Karpas-422 (cell line): ENCODE measurements at places on chromosomes 16 and 17. TPM values are rescaled to one million over a fixed set of nuclear protein-coding genes. Genes with fewer than 3 reads are reported as not detected.

Gene PPP1R27
- total RNA-seq = 0.25 TPM in 1 of 2 replicates, not detected in the other

- no peak for DNase-seq
These were observed 12.7 kb downstream of the FCSK start for GRCh38 chr16:70467113-70467512.

Gene PRSS21
- not detected in 2 replicates for total RNA-seq

Gene KRTAP4-4
- not detected in 2 replicates for total RNA-seq

Gene CX3CL1
- total RNA-seq = not detected in 2 replicates

Gene FNDC8
- total RNA-seq = not detected in 2 replicates

Gene ZC3H7A
- 28.4 and 54.9 TPM in 2 replicates for total RNA-seq

DNA sequence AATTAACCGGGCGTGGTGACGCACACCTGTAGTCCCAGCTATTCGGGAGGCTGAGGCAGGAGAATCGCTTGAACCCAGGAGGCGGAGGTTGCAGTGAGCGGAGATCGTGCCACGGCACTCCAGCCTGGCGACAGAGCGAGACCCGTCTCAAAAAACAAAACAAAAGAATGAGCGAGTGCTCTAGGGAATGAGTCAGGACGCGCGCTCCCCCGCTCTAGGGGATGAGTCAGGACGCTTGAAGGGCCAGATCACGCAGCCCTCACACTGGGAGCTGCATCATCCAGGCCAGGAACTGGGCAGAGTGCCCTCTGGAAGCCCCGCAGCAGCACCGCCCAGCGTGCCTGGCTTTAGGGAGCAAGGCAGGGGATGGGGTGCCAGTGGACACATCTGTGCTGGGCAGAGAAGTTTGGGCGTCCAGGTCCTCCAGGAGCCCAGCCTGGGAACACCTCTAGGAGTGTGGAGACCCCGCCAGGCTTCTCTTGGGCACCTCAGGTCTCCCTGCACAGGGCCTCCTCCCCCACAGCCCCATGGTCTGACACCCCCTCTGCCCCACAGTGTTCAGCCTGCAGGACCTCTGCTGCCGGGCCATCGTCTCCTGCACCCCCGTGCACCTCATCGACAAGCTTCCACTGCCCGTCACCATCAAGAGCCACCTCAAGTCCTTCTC is 3.9 kb upstream of the WFIKKN1 start:
- DNase-seq = no peak

DNA sequence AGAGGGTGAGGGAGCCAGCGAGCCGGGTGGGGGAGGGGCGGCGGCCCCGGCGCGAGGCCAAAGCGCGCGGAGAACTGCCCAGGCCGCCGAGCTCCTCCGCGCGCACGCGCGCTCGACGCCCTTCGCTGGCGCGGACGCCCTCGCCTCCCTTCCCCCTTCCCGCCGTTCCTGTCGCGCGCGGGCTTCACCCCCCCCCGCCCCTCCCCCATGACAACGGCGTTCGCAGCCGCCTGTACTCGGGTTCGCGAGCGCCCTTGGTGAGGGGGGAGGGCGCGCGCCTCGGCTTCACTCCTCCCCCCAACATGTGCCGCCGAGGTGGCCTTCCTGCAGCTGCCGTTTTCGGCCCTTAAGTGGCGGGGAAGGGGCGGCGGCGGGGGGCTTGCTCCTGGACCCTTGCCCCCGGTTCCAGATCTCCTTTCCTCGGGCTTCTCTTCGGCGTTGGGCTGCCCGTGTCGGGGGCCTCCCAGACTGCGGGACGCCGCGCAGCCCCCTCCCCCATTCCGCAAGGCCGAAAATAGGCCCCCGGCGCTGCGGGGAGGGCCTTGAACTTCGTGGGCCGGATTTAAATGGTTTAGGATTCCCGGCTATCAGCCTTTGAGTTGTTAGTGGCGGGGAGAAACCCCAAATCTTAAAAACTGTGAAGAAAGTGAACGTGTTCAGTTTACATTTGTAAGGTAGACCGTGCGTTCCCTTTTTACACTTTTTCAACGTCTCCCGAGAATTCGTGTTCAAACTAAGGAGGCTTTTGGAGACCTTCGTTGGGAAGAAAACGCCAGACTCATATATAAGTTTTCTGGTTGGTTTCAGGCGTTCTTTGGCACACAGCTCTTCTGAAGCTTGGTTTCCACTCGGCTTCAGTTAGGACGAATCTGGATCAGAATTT is 653 bp downstream of the SRRM2 start:
- DNase-seq = peak; percentile 92

DNA sequence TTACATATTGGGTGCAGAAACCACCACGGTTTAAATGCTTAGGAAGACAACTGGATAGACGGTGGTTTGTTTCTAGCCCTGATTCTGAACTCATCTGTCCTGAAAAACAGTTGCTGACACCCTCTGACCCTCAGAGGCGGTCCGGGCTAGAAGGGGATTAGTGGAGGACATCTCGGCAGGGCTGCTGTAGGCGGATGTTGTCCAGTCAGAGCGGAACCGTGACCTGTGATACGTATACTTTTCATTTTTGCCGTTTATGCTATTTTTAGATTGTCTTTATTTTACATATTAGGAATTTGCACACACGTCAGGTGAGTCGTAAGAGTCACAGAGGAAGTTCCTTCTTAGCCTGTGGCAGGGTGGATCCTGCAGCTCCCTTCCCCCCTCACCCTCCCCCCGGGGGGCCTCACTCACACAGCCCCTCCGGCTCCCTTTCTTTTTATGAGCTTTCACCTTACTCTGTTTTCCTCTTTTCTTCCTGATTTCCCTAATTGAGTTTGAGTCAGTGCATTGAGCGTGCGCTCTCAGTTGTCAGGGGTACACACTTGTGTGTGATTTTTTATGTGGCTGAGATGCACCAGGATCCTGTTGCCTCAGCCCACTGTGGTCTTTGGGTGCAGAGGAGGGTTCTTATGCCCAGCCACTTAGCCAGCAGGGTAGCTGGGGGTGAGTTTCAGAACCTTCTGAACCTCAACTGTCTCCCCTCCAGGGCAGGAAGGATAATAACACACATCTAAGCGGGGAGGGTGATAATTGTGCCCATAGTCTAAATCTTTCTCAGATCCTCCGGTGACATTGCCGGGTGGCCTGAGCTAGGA is 211.1 kb upstream of the CHMP6 start:
- peak; percentile 95 for DNase-seq

- DNase-seq = peak; percentile 94
These were observed 40.2 kb upstream of the PLCG2 start for GRCh38 chr16:81738783-81739496.

DNA sequence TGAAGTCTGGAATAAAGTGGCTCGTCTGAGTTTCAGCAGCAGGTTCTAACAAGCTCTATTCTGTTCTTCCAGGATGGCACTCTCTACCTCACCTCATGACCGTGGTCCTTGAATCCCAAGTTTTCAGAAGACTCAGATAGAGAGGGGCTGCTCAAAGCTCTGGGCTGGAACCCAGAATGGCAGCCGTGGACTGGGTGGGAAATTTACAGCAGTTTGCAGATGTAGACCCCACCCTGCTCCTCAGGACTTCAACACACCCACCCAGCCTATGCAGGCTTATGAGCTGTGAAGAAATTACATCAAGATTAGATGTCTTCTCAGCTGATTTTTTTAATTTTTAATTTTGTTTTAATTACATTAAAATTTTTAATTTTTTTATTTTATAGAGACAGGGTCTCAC is 59.4 kb downstream of the METRNL start:
- DNase-seq = no peak

DNA sequence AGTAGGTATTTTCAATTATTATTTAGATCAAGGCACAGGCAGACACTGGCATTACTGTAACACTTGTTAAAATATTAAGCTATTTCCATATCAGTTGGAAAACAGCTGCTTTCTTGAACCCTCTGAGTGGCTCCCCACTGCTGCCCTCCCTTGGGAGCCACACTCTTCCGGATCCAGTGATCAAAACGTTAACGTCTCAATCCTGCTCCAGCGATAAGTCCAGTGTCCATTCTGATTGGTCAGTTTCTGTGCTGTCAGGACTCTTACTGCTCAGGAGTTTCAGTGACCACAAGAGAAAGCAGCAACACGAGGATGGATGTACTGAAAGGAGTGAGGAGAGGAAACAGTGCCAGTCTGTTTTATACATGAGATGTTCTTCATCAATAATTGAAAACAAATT is 13.8 kb upstream of the ZKSCAN2 start:
- no peak for DNase-seq

GRCh38 chr16:19771796-19772195 is 53.7 kb downstream of the IQCK start:
- DNase-seq = no peak

DNA sequence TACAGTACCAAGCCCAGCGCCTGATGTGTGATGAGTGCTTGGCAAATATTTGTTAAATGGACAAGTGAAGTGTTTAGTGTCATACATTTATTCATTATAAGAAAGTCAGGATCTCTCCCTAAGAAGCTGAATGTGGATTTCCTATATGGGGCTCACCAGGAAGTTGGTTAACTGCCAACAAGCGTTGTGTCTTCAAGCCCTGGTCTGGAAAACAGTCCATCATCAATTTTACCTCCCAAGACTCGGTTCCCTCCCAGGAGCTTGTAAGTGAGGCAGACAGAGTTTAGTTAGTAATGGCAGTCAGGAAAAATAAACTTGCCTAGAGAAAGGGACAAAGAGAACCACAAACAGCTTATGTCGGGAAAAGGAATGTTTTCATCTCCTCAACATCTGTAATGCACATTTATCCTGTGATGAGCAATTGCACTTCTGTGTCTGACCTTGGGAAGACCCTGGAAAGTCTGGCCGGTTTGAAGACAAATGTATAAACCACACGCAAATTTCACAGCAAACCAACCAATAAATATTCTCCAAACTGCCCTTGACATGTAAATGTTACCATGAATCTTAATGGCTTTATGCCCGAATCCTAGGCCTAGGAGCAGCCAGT is 28.3 kb downstream of the C16orf95 start:
- DNase-seq = no peak

- no peak for DNase-seq
These were observed 482 bp upstream of the SLC16A3 start for GRCh38 chr17:82228278-82228841.

GRCh38 chr17:82272495-82273326 is 789 bp downstream of the CSNK1D start:
- peak; percentile 60 for DNase-seq

Gene KRTAP9-1
- total RNA-seq = not detected in 2 replicates

GRCh38 chr16:28063591-28064061 is at the start of gene GSG1L:
GSG1L (minus strand) TSS chr16:28063714; CDS start chr16:28063424, 290 bp downstream.
- DNase-seq = no peak

DNA sequence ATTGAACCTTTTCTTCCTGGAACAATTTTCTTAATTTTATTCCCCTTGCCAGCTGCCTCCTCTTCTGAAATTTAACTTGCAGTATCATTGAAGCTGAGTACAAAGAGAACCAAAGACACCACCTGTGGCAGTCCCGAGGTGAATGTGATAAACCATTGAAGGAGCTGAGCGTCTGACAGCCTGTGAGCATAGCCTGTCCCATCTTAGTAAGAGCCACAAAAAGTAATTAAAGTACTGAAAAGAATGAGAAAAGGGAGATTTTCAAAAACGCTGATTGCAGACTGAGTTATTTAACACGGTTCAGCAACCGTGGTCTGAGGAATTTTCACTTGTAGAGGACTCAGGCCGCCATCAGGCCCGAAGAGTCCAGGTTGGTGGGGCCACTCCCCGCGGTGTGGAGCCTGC is 27.2 kb upstream of the ST6GALNAC1 start:
- no peak for DNase-seq

Gene PYDC1
- not detected in 2 replicates for total RNA-seq

DNA sequence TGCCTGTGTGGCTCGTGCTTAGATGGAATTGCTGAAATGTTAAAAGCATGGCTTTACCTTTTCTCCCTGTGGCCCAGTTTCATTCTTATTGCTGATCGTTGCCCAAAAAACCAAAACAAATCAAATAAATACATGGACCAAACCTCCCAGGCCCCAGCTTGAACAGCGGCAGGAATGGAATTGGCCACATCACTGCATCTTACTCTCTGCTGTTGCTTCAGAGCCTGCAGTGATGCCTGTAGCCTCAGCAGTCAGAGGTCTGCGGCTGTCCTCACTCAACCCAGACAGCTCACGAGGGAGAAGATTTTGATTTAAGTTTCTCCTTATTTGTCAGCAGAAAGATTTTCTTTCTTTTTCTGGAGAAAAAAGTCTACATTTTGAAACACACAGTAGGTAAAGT is 91.5 kb downstream of the NPIPB11 start:
- no peak for DNase-seq

GRCh38 chr16:8796469-8797363 is 723 bp downstream of the TMEM186 start:
- DNase-seq = no peak

DNA sequence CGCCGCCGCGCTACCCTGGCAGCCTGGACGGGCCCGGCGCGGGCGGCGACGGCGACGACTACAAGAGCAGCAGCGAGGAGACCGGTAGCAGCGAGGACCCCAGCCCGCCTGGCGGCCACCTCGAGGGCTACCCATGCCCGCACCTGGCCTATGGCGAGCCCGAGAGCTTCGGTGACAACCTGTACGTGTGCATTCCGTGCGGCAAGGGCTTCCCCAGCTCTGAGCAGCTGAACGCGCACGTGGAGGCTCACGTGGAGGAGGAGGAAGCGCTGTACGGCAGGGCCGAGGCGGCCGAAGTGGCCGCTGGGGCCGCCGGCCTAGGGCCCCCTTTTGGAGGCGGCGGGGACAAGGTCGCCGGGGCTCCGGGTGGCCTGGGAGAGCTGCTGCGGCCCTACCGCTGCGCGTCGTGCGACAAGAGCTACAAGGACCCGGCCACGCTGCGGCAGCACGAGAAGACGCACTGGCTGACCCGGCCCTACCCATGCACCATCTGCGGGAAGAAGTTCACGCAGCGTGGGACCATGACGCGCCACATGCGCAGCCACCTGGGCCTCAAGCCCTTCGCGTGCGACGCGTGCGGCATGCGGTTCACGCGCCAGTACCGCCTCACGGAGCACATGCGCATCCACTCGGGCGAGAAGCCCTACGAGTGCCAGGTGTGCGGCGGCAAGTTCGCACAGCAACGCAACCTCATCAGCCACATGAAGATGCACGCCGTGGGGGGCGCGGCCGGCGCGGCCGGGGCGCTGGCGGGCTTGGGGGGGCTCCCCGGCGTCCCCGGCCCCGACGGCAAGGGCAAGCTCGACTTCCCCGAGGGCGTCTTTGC is 3.1 kb downstream of the HIC1 start:
- no peak for DNase-seq

DNA sequence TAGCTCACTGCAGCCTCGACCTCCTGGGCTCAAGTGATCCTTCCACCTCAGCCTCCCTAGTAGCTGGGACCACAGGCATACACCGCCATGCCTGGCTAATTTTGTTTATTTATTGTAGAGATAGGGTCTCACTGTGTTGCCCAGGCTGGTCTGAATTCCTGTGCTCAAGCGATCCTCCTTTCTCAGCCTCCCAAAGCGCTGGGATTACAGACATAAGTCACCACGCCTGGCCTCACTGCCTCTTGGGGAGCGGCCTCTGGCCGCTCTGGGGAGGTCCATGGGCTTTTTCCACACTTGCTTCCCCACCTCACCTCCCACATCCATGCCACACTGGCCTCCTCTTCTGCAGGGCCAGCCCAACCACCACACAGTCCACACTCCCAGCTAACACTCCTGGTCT is 18.3 kb upstream of the ADGRG3 start:
- no peak for DNase-seq
